ENCODE measurements at places on chromosomes 3 and 15. TPM values are rescaled to one million over a fixed set of nuclear protein-coding genes. Genes with fewer than 3 reads are reported as not detected.

The NR1D2 gene
- 43.8 TPM for total RNA-seq

GRCh38 chr3:61776390-61776789, 215.0 kb downstream of the PTPRG start:
- no peaks in the 10 kb centered on the region for H3K36me3 ChIP-seq
- H3K4me3 ChIP-seq, result no peak overlapping the region
- no peak overlapping the region for H3K27ac ChIP-seq
- H3K27me3 ChIP-seq, result no peaks in the 10 kb centered on the region
- peaks cover 37% of the 10 kb centered on the region for H3K4me1 ChIP-seq
- DNase-seq, result no peak

DNA sequence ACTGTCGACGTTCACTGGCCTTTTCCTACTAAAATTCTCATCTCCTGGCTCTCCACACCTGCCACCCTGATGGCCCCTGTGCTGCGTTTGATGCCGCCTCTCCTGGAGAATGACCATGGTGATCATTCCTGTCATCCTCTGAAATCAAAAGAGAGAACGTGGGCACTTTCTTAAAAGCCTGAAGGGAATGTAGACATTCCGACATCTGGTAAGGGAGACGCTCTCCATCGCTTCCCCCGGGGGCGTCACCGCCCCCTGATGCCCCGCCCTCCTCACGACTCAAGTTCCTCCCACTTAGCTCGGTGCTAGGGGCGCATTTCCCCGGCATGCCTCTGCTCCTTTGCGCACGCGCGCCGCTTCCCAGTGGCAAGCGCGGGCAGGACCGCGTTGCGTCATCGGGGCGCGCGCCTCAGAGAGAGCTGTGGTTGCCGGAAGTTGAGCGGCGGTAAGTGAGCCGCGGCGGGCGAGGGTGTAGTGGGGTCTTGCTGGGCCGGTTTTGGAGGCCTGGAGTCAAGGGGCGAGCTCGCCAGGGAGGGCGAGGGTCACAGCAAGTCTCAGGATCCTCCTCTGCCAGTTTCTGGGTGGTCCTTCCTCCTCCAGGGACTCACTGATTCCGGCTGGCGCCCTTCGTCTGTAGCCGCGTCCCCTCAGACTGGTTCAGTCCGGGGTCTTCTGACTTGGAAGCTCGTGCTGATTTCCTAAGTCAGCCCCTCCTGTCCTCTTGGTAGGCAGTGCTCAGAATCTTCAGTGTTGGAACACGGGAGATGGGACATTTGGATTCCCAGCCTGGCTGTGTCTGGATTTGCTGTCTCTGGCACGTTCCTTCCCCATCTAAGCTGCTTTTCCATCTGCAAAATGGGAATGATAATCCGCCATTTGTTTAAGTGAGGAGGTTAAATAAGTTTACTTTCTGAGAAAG, at the start of gene ATG7:
ATG7 (plus strand) TSS at position 412 of the 919 bp plus-strand sequence. CDS start 26,299 bp downstream, outside the sequence.
- peak; percentile 94 for DNase-seq
- H3K27me3 ChIP-seq, result no peaks in the 10 kb centered on the region
- peaks cover 31% of the 10 kb centered on the region for H3K36me3 ChIP-seq
- H3K4me1 ChIP-seq, result peaks cover 49% of the 10 kb centered on the region
- peak within 1 kb of the TSS; percentile 95 for H3K27ac ChIP-seq
- H3K4me3 ChIP-seq, result peak within 1 kb of the TSS; percentile 98

DNA sequence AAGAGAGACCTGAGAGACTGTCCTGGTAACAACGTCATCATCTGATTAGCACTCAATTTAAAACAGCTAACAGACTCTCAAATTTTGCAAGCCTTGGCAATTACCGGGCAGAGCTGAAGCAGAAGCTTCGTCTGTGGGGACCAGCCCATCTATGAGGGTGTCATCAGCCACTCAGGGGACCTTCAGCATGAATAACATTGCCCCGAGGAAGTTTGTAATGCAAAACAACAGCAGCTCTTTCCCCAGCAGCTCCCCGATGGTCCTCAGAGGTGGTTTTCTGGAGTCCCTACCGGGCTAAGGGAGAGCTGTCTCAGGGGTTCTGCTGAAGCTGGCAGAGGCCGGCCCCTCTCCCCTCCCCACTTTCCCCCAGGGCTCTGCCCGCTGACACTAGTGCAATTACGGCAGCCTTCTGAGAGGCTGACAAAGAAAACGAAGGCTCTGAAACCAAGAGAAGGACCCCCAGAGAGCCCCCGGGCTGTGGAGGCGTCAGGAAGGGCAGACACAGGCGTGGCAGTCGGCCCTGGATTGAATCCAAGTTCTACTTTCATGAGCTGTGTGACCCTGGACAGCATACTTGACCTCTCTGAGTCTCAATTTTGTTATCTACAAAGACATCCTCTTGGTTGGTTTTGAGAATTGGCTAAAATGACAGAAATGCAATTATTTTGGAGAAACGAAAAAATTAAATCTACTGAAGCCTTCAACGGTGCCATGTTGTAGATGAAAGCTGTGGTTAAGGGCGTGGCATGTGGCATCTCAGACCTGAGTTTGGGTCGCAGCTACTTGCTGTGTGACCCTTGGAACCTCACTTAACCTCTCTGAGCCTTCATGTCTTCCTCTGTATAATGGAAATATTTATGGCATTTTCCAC, 102.1 kb upstream of the TLE3 start:
- H3K4me3 ChIP-seq, result no peak overlapping the region
- H3K4me1 ChIP-seq, result peaks cover 16% of the 10 kb centered on the region
- no peak for DNase-seq
- H3K27me3 ChIP-seq, result peaks cover 32% of the 10 kb centered on the region
- H3K36me3 ChIP-seq, result no peaks in the 10 kb centered on the region

- H3K4me3 ChIP-seq, result no peak overlapping the region
- no peak for DNase-seq
- no peaks in the 10 kb centered on the region for H3K27me3 ChIP-seq
- H3K4me1 ChIP-seq, result no peaks in the 10 kb centered on the region
- H3K36me3 ChIP-seq, result no peaks in the 10 kb centered on the region
Observed at GRCh38 chr3:36444909-36445308, 64.6 kb downstream of the STAC start.

DNA sequence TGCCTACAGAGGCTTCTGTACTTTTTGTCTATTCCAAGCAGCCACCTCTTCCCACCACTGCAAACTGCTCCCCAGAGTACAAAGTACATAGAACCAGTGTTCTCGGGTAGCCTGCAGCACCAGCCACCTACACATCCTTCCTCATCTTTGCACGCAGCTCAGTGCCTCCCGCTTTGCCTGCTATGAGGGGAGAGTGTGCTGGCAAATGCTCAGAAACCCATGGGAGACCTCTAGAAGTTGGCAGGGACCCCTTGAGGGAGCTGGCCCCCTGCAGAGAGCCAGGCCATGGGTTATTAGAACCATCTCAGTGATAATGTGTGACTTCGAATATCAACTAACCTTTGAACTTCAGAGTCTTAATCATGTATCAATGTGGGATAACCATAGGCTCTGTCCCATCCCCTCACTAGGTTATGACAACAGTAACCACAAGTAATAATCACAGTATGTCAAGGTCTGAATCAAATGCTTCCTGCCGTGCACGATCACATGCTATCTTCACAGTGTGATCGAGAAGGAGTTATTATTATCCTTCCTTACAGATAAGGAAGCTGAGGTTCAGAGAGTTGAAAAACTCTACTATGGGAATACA, 22.8 kb upstream of the SMAD3 start:
- no peaks in the 10 kb centered on the region for H3K36me3 ChIP-seq
- peak; percentile 60 for DNase-seq
- H3K4me3 ChIP-seq, result peak overlapping the region; percentile 78
- H3K27me3 ChIP-seq, result peaks cover 2% of the 10 kb centered on the region

DNA sequence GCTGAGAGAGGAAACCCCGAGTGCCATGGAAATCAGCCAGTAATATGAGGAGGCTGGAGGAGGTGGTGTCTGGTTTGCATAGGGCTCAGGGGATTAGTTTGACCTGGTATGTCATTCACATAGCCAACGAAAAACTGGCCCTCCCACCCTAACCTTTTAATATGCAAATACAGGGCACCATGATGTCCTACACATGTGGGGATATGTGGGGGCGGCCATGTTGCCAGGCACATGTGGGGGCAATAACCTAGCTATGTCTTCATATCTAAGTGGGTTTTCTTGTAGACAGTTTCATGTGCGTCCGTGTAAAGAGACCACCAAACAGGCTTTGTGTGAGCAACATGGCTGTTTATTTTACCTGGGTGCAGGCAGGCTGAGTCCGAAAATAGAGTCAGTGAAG, 110.1 kb downstream of the MOBP start:
- peaks cover 10% of the 10 kb centered on the region for H3K4me1 ChIP-seq
- no peak overlapping the region for H3K4me3 ChIP-seq
- H3K27me3 ChIP-seq, result peaks cover 19% of the 10 kb centered on the region
- no peak overlapping the region for H3K27ac ChIP-seq
- no peaks in the 10 kb centered on the region for H3K36me3 ChIP-seq

The SCAANT1 gene
- total RNA-seq, result not detected

GRCh38 chr15:67731112-67731721, 94.1 kb upstream of the SKOR1 start:
- H3K4me1 ChIP-seq, result peaks cover 6% of the 10 kb centered on the region
- no peak overlapping the region for H3K27ac ChIP-seq
- DNase-seq, result no peak
- no peaks in the 10 kb centered on the region for H3K27me3 ChIP-seq

The ISLR gene
- 1.9 TPM for total RNA-seq

The ESYT3 gene
- total RNA-seq, result 0.09 TPM

DNA sequence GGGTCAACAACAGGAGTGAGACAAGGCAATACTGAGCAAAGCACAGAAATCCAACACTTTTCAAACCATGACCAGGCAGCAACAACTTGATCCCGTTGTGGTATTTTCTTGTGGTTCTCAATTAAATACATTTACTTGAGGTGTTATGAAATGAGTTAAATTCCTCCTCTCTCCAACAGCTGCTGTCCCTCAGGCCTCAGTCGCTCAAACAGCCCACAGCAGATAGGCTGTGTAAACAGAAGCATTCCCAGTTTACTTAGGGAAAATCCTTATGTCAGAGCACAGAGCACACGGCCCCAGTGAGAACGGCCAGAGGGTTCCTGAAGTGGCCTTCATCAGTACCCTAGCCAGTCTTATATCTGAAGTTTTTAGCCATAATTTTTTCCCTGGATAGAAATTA, 359.9 kb downstream of the AGBL1 start:
- H3K27ac ChIP-seq, result no peak overlapping the region
- H3K4me1 ChIP-seq, result no peaks in the 10 kb centered on the region
- DNase-seq, result no peak
- H3K36me3 ChIP-seq, result peaks cover 6% of the 10 kb centered on the region
- H3K4me3 ChIP-seq, result no peak overlapping the region

DNA sequence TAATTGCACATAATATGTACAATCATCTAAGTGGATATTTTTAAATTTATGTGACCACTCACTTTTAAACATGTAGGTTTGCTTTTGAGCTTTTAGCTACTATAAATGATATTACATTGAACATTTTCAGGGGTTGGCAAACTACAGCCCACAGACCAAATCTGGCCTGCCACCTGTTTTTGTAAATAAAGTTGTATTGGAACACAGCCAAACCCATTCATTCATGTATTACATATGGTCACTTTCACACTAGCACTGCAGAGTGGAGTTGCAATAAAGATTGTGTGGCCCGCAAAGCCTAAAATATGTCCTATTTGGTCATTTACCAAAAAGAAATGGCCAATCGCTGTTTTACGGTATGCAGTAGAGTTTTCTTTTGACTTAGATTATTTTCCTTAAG, 21.2 kb downstream of the CMTM7 start:
- H3K27ac ChIP-seq, result no peak overlapping the region
- H3K4me3 ChIP-seq, result no peak overlapping the region
- H3K27me3 ChIP-seq, result no peaks in the 10 kb centered on the region
- H3K36me3 ChIP-seq, result peaks cover 5% of the 10 kb centered on the region
- no peak for DNase-seq

- H3K36me3 ChIP-seq, result peaks cover 6% of the 10 kb centered on the region
- no peak overlapping the region for H3K4me3 ChIP-seq
- H3K4me1 ChIP-seq, result peaks cover 12% of the 10 kb centered on the region
Observed at GRCh38 chr3:38003371-38003816, 12.8 kb downstream of the VILL start.

The RBP2 gene
- not detected for total RNA-seq

GRCh38 chr3:123751433-123751832, 132.7 kb downstream of the MYLK start:
- peaks cover 73% of the 10 kb centered on the region for H3K36me3 ChIP-seq
- H3K4me3 ChIP-seq, result peak overlapping the region; percentile 66
- peak; percentile 75 for DNase-seq
- peaks cover 87% of the 10 kb centered on the region for H3K4me1 ChIP-seq
- peak overlapping the region; percentile 94 for H3K27ac ChIP-seq

DNA sequence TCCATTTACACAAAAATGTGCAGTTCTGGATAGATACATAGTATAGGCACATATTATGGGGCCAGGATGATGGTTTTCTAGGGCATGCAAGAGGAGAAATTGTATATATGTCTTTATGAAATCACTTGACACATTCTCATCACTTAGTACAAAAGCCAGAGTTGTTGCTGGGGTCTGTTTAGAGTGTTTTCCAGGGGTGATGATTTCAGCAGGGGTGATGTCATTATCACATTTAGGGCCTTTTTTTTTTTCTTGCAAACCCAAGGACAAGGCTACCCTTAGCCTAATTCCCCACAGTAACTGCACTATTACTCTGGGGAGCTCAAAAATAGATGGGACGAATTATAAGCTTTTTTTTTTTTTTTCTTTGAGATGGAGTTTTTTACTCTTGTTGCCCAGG, 3.6 kb downstream of the ZNF589 start:
- H3K27me3 ChIP-seq, result no peaks in the 10 kb centered on the region
- H3K36me3 ChIP-seq, result no peaks in the 10 kb centered on the region
- no peak for DNase-seq
- peaks cover 27% of the 10 kb centered on the region for H3K4me1 ChIP-seq

The UQCC5 gene
- total RNA-seq, result 27.2 TPM

DNA sequence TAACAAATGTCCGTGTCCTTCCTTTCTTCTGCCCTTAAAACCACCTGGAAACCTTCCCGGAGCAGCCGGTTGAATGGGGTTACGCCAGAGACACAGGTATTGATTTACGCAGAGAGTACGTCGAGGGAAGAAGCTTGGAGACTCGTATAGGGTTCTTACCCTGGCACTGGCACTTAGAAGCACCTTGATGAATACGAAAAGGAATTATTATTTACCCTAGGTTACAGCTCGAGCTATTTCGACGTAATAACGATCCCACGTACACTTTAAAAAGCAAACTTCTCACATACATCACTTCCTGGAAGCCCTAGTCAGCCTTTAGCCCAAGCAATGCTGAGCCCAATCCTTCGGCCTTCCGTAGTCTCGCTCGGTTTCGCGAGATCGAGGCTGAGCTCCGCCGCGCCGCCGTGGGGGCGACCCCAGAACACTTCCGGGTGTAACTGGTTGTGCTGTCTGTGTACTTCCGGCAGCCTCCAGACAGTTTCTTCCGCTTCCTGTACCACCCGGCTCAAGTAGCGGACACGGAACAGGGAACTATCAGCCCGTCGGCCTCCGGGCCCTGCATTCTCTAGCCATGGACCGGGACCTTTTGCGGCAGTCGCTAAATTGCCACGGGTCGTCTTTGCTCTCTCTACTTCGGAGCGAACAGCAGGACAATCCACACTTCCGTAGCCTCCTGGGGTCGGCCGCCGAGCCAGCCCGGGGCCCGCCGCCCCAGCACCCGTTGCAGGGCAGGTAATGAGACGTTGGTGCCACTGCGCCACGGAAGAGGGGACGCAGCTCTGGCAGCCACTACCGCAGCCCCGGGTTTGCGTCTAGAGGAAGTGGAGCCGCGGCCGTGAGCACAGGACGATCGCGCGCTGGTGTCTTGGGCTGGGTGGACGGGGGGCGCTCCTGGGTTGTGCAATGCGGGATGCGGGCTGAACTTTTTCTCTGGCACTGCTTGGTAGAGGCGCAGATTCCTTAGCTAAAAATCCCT, at the start of gene TTC14:
TTC14 (plus strand) TSS at position 476 of the 979 bp plus-strand sequence; CDS start at position 575, 99 bp downstream.
- H3K4me3 ChIP-seq, result peak within 1 kb of the TSS; percentile 100
- DNase-seq, result peak; percentile 94
- no peaks in the 10 kb centered on the region for H3K27me3 ChIP-seq

The SPINT1 gene
- total RNA-seq, result 0.61 TPM

The ECT2 gene
- 32.4 TPM for total RNA-seq
